ENCODE measurements at places on chromosomes 2 and 18.

DNA sequence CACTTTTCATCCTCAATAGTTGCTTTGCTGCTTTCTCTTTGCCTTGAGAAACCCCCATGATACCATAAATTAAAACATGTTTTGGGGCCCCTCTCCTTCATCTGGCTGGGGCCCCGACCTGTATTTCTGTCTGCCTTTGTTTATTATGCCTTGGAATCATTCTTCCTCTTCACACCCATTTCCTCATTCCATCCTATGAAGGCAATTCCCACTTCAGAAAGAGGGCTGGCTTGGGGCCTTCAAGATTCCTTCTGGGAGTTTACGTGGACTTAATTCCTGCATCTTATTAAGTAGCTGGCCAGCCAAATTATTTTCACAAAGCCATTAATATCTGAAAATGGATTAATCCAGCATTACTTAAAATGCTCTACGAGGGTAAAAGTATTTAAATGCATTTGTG lies 6.8 kb upstream of the LRRTM1 start:
- no peak for DNase-seq

DNA sequence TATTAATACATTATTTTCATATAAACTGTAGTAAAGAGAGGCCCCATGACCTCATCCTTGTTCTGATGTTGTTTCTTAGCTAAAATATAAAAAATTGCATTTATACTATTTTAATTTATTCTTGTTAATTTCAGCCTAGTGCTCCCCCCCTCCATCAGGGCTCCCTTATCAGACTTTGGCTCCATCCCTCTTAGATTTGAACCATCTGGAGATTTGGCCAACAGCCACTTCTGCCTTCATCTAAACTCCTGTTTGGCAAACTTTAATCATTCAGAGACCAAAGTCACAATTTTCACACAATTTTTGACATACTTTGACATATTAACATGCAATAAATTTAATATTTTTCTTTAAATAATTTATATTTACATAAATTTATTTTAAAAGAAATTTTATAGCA lies 569.3 kb downstream of the TDRD15 start:
- DNase-seq = no peak

DNA sequence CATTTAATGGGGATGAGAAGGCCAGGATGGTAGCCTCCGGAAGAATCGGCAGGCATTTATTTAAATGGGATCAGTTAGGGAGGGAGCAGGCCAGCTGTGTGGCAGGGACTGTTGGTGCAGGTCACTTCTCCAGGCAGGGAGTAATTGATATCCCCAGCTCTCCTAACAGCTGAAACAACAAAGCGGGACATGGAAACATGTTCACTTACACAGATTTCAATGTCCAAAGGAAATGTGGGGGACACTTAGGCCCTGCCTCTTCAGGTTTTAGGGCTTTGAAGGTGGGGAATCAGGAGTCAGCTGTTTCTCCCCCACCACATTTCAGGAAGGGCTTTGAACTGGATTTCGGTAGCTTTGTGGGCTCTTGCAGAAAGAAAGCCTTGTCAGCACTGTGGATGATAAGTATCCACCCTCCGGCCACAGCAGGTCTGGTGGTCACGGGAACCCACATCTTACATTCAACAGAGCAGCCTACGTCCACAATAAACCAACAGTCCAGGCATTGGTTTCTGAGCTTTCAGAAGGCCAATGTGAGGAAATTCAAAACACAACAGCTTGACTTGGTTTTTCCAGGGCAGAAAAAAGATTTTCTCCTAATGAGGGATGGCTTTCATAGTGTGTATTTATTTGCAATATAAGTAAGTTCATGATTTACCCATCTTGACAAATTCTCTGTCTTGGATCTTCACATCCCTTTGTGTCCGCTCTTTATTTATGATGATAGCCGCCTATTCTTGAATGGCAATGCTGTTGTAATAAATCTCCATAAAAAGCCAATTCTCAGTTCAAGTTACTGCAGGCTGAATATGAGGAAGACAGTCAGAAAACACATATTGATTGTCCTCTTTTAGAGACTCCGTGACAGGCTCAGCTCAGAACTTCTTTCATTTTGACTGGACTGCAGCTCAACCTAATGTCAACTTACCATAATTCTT lies 96.6 kb upstream of the NRP2 start:
- peak; percentile 49 for DNase-seq

DNA sequence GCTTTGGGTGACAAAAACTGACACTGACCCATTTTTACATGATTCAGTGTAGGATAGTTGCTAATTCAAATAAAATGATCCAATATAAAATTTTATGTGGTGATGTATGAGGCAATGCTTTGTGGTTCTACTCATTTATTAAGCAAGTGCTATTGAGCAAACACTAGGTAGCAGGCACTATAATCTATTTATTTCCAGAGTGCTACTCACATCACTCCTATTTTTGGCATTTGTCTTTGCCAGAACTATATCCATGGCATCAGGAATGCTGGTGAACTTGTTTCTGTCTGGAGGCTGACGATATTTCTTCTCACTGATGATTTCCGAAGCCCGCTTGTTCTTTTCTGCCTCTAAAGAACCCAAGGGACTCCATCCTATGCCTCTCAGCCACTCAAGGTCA lies 84.3 kb downstream of the NEB start:
- DNase-seq = no peak

GRCh38 chr2:241904011-241904718 lies 34.6 kb downstream of the RTP5 start:
- DNase-seq = no peak

GRCh38 chr18:56936457-56936856 lies 210.4 kb upstream of the BOD1L2 start:
- DNase-seq = no peak

DNA sequence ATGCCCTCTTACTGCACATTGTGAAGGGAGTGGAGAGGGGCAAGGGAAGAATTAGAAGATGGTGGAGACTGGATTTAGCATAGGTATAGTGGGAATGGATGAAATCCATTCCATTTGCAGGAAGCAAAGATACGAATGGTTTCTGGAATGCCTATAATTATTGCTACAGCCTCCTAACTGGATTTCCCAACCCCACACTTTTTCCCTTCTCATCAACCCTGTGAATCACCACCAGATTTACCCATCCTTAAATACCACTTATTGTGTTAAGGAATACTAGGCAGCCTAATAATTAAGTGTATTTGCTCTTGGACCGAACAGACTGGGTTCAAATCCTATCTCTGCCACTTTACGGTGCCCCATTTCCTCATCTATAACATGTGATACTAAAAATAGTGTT lies 39.3 kb upstream of the CREB1 start:
- DNase-seq = no peak

GRCh38 chr2:23327416-23327815 lies 57.6 kb upstream of the KLHL29 start:
- DNase-seq = no peak

- no peak for DNase-seq
Measured at GRCh38 chr18:32122039-32122438, 30.4 kb downstream of the RNF138 start.

DNA sequence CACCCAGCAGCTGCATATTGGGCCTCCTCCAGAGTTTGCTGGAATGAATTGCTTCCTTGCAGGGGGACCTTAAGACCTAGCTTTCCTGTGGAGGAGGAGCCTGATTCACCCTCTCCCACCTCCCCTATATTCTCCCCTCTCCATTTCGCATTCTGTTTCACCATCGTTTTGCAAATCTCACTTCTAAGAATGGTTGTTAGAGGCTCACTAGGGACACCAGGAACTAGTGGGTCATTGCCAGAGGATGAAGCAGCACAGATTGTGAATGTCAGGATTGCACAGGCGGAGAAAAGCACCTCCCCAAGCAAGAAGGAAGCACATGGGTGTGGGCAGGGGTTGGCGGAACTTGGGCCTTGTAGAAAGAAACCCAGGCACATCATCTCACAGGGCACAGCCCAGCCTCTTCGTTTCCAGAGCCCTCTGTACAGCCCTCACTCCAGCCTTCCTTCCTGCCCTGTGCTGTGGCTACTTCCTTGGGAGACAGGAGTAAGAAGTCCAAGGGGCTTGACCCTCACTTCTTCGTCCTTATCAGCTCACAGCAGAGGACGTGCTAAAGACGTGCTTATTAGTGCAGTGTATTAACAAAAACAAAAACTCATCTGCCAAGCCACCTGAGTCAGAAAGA lies 63.4 kb downstream of the TACR1 start:
- DNase-seq = no peak

DNA sequence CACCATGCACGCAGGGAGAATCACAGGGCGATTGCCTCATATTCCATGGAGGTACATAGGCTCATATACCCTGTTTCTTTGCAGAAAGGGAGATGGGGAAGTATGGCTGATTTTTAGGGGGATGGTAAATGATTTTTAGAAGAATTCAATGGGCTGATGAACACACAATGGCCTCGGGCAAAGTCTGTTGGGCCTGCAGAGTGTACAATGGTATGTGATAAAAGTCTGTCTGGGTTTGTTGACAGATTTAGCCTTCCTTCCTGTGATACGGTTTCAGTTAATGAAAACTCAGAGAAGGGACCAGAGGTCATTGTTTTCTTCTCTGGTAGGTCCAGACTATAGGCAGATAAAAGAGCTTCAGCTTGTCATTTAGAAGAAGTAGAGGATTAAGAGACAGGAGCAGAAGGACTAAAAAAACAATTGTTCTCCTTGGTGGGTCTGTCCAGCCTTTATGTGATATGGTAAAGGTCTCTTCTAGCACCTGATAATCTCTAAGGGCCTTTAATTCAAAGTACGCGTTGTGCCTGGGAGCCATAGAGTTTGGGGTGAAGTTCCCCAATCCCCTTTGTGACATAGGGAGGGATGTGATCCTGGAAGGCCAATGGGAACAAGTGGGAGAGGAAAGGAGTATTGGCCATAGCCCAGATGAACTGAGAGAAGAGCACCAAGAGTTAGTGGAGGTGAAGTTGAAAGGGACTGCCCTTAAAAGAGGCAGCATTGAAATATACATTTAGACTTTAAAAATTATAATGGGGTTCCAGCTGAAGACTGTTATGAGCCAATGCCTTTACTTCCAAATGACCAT lies 107.5 kb upstream of the SERPINE2 start:
- DNase-seq = no peak

- DNase-seq = no peak
Measured at GRCh38 chr18:44238454-44238853, 442.2 kb upstream of the SETBP1 start.

DNA sequence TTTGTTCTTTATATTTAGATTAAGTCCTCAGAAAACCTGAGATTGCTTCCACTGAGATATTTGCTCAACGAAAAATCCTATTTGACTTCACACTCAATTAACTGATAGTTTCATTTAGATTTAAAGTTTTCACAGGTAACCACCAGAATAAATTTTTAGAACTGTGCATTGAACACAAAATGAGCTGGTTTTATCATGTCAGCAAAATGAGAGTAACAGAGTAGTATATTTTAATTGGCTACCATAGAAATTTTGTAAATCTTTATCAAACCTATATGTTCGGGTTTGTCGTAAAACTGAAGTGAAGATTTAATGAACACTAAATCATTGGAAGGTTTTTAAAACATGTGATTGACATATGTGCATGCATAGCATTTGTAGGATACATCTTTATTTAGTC lies 32.7 kb upstream of the MFF start:
- DNase-seq = no peak

DNA sequence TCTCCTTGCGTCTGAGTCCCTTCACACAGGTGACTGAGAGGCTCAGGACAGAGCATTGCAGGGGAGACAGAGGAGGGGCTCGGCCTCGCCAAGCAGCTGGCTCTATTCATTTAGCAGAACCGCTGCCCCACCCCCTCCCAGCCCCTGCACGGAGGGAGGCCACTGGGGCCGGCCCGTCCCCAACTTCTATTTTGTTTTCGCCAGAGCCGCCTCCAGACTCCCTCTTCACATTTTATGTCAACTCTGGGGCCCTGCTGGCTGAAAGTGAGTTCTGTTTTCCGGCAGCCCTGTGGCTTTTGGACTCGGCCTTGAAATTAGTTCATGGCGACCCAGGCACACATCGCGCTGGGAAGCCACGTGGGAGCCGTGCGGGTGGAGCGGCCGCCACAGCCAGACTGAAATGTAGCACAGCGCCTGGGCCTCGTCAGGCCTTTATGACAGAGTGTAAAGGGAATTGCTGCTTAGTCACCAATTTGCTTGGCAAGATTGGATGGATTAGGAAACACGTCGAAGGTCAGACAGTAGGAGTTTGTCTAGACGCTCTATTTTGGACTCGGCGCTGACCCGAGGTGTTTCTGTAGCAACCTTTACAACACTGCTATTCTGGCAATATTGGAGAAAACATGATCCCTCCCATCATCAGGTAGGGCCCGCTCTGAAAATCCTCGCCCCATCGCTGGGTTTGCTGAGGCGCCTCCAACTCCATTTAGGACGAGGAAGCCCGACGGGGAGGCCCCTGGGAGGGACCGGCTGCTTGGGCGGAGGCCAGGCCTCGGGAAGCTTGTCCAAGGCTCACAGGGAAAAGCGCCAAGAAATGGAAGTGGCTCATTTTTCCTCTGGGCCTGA lies 90.7 kb upstream of the CTDP1 start:
- no peak for DNase-seq

DNA sequence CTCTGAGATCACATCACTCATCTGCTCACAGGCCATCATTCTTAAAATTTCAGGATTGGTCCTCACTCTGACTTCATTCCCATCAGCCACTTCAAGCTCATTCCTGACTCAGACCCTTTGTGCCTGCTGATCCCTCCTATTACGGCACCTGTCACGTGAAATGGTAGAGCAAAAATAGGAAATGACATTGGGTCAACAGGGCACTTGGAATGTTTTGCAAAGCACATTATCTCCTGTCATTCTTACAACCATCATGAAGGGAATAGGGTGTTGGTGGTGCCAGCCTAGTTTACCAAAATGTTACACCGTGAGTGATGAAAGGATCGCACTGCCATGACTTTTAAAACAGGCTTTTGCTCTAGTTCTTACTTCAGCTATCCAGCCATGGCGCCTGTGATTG lies 61.1 kb downstream of the EIF5B start:
- DNase-seq = no peak

DNA sequence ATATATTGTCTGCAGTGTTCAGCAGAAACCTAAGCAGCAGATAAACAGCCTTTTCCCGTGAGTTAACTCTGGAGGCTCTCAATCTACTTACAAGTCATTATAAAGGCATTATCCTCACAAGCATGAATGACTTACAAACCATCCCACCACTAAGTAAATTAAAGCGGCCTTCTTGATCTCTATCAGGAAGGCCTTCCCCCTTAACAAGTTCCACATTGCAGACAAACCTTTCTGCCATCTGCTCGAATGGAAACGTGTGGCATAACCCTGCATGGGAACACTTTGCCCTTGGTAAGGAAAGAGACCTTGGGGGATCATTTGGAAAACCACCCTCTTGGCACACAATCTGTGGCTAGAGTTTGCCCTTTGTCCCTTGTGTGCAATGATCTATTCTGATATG lies 199.5 kb downstream of the OSR1 start:
- DNase-seq = peak; percentile 94

DNA sequence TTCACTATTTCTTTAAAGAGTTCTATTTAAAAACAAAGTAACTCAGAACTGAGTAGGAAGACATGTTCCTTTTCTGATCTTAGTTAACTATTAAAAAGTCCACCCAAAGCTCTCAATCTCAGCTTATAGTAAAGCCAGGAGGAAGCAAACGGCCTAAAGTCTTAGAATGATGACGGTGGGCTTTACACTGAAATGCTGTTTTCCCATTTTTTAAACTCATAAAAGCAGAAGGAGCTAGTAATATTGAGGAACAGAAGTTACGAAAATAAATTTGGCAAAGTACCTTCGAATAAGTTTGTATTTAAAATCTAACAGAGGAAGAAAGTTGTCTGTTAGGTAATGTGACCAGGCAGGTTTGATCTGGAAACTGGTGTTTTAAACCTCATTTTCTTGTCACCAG lies 111.1 kb downstream of the ZNF532 start:
- no peak for DNase-seq

- DNase-seq = no peak
Measured at GRCh38 chr18:31500051-31500688, 2.2 kb downstream of the DSG2 start.

- DNase-seq = no peak
Measured at GRCh38 chr2:51597086-51597485, 565.2 kb upstream of the NRXN1 start.
